Stimulated activated CD4-positive, alpha-beta T cell treated with anti-CD3 and anti-CD28 coated beads, Interleukin-15, amount 100 ng/mL, for 1 hour (primary cell): ENCODE measurements at places on chromosomes 16 and 17.

- no peak for DNase-seq
These were observed 4.5 kb downstream of the PRKAR1A start for GRCh38 chr17:68516732-68517131.

DNA sequence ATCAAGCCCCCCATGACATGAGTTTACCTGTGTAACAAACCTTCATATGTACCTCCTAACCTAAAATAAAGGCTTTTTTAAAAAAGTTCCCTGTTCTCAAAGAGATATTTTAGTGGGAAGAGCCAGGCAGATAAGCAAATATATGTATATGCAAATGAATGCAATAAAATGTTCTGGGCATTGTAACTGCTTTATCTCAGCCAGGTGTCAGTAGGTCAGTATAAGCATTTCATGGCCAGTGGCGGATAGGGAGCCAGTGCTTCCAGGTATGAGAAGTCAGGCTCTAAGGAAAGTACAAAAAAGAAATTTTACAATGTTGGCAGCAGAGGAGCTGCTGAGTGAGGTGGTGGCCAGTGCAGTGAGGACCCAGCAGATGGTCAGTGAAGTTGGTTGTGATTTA lies 53.9 kb downstream of the TNRC6C start:
- no peak for DNase-seq

GRCh38 chr17:79154446-79154845 lies 79.8 kb downstream of the ENGASE start:
- no peak for DNase-seq

DNA sequence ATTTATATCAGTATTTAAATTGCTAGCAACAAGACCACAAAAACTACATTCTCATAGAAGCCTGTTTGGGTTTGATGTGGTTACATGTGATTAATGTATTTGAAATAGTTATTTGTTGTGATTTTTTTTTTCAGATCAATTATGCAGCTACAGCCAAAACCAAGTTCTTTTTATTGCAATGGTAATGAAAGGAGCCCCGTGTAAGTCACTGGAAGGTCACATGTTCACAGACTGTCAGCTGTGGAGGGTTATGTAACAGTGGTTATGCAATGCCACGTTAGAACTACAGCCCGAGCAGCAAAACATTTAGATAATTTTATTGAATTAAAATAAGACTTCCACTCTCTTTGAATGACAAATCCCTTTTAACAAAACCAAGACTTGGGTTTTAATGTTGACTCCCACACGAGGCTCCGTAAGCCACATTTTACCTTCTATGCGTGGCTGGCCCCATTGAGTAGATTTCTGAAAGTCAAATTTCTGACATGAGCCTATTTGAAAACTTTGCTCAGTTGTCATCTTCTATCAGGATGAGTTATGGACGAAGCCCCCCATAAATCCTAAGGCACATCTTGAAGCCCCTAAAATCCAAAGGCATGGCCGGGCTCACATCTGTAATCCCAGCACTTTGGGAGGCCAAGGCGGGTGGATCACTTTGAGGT lies 41.8 kb upstream of the SEC14L1 start:
- no peak for DNase-seq

DNA sequence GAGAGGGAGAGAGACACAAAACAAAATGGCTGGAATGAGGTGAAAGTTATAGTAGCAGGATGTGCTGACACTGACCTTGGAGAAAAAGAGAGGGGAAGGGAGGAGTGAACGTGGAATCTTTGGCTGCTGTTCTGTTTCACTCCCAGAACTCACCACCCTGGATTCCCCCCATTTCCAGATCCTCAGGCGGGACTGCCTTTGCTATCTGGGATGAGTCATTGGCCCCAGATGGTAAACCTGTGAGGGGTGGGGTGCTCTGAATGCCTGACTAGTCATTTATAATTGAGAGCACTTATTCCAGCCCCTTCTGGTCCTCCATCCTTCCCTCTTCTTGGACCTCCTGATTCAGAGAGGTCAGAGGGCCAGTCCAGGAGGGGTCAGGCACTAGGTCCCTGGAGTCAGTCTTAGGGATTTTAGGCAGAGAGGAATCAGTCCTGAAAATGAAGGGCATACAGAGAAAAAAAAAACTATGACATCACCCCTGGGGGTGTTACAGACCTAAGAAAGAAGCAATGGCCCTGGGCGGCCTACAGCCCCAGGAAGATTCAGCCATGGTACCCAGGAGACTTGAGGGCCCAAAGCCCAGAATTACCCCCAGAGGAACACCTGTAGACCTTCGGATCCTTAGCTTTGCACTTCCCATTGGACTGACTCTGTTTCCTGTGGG lies 2.2 kb upstream of the ZG16 start:
- no peak for DNase-seq

DNA sequence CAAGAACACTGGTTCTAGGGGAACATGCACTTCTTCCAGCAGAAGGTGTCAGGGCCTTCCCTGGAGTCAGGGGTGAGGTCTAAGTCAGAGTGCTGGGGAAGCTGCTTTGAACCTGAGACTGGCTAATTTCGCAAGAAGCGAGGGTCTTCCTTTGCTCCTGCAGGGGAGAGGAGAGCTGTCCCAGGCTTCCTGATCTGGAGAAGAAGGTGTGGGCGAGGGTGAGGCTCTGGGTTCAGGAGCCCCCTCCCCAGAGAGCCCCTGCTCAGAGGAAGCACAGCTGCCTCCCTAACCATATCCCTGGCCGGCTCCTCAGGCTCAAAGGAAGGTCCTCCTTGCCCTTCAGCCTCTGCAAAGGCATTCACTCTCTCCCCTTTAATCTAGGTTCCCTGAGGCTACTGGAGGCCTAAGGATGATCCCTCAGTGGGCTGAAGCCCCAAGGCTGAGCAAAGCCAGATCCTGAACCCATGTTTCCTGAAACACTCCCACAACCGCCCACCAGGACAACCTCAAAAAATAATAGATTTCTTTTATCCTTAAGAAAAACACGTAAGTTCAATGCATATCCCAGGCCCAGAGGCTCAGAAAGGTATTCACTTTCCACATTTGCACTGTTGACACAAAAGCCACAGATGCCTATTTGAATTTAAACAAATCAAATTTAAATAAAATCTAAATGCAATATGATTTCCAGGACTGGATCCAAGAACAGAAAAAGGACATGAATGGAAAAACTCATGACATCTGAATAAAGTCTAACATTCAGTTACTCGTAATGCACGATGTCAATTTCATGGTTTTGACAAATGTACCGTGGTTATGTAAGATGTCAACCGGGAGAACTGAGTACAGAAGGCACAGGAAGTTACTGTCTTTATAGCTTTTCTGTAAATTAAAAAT lies 71.5 kb upstream of the RCVRN start:
- DNase-seq = no peak

- no peak for DNase-seq
These were observed 163.4 kb downstream of the ZFHX3 start for GRCh38 chr16:72884573-72884972.

- DNase-seq = no peak
These were observed 10.5 kb downstream of the MAPT start for GRCh38 chr17:45904866-45905265.

DNA sequence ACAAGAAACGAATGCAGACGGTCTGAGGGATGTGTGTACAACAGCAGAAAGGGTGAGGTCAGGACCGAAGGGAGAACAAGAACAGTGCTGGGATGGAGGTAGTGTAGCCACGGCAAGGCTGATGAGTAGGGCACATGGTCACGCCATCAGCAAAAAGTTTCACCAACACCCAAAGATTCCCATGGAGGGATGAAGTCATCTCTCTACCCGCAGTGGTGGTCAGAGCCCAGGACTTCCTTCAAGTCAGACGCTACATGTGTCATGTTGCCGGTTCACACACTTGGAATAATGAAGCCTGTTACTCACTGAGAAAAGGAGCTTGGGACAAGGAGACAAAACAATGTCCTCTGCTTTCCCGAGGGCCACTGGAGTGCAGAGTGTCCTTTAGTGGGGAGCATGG lies 79.7 kb downstream of the SALL1 start:
- no peak for DNase-seq
